Activated T-helper 1 cell treated with anti-CD3 and anti-CD28 coated beads, Interleukin-2, amount 50 U/mL, for 16 hours (primary cell): ENCODE measurements at places on chromosomes 7 and 10.

- no peak for DNase-seq
Observed at GRCh38 chr7:26305869-26306665, 14.4 kb downstream of the SNX10 start.

DNA sequence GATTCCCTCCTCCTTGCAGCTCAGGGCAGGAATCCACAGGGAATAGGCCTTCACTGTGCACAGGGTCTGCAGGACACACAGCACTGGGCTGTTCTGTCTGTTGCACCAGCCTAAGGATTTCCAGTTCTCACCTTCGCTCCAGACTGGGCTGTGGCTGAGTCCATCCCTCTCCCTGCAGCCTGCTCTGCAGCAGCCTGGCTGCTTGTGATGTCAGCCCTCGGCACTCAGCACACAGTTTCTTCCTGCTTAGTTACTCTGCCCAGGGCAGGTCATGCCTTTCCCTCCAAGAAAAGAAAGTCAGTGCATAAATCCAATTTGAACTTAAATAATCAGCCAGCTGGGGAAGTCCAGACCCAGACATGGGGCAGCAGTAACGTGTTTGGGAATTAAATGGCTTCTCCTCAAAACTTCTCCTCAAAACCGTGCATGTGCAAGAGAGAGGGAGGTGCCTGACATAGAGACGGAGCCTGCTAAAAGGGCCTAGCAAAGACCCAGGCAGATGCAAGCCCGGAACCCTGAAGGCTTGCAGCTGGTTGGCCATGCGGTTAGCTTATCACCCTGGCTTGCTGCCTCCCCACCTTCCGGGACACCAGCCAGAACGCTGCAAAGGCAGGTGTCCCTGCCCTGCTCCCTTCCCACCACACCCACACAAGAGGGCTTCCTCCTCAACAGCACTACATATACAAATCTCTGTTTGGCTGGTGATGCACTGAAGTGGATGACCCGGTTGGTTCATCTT, 10.9 kb upstream of the GDF2 start:
- no peak for DNase-seq

DNA sequence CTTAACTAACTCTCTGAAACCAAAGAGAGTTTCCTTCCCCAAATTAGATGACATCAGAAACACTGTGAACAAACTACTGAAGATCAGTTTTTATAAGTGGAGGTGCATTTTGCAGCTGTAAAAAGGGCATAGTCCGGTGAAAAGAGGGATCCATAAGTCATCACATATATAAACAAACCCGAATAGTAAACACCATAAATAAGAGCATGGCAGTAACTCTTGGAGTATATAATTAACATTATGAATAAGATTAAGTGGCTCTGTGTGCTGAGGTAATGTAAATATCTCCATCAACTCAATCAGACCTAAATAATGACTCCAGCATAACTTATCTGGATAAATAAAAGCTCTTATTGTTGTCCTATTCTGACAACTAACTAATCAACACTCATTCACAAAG, 43.0 kb upstream of the SHTN1 start:
- DNase-seq: no peak

GRCh38 chr10:71021402-71021801, 133.0 kb upstream of the PCBD1 start:
- DNase-seq: no peak

DNA sequence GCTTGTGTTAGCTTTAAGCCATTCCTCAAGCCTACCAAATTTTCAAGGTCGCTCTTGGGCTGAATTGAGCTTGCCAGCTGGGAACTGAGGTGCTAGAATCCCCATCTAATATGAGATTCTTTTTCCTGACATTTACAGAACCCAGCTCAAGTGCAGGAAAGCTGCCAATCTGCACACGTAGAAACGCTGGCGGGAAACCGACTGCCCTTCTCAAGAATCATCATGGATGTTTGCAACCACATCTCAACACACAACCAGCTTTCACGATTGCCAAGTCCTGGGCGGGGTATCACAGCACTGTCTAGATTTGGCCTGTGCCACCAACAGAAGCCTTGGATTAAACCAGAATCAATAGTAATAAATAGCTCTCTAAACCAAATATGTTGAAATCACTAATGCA, 203.7 kb downstream of the DIP2C start:
- no peak for DNase-seq
